ENCODE measurements at places on chromosomes 6 and 20. TPM values are rescaled to one million over a fixed set of nuclear protein-coding genes. Genes with fewer than 3 reads are reported as not detected.
A peak's percentile ranks its signal among the peaks of the same experiment; 100 is the strongest.

DNA sequence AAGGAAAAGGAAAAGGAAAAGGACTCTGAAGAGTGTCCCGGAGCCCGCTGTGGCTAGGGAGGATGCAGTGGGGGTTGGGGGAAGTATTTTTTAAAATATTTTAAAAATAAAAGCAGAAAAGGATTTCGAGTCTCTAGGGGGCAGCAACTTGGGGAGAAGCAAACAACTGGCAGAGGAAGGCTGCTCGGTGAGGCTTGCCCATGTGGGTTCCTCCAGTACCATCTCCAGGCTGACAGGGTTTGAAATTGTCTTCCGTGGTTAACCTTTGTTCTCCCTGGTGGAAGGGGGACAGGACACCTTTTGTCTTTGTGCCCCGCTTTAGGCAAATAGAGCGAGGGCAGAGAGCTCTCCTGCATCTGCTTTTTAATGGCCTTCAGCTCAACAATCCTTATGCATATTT is 60.4 kb upstream of the SNX9 start:
- DNase-seq, result no peak
- peak overlapping the region; percentile 2 for H3K4me3 ChIP-seq
- H3K36me3 ChIP-seq, result no peaks in the 10 kb centered on the region
- peaks cover 54% of the 10 kb centered on the region for H3K4me1 ChIP-seq
- peaks cover 3% of the 10 kb centered on the region for H3K27me3 ChIP-seq

GRCh38 chr6:100464162-100464851 is 414 bp downstream of the SIM1 start:
- no peak overlapping the region for H3K4me3 ChIP-seq
- peaks cover 6% of the 10 kb centered on the region for H3K36me3 ChIP-seq
- DNase-seq, result peak; percentile 35

GRCh38 chr6:54248994-54249393 is 59.2 kb upstream of the TINAG start:
- no peak overlapping the region for H3K27ac ChIP-seq
- H3K4me3 ChIP-seq, result no peak overlapping the region
- no peaks in the 10 kb centered on the region for H3K36me3 ChIP-seq
- no peaks in the 10 kb centered on the region for H3K4me1 ChIP-seq

Gene CGA
- total RNA-seq, result not detected

GRCh38 chr6:162177746-162178145 is 549.8 kb downstream of the PRKN start:
- H3K27me3 ChIP-seq, result no peaks in the 10 kb centered on the region
- DNase-seq, result no peak
- H3K36me3 ChIP-seq, result no peaks in the 10 kb centered on the region
- no peak overlapping the region for H3K27ac ChIP-seq
- H3K4me1 ChIP-seq, result peaks cover 2% of the 10 kb centered on the region
- no peak overlapping the region for H3K4me3 ChIP-seq

Gene HLA-DOB
- total RNA-seq, result 3.1 TPM

Gene ADAM33
- not detected for total RNA-seq

- H3K27me3 ChIP-seq, result peaks cover 31% of the 10 kb centered on the region
- no peak overlapping the region for H3K27ac ChIP-seq
- no peak for DNase-seq
- H3K36me3 ChIP-seq, result peaks cover 7% of the 10 kb centered on the region
Measured at GRCh38 chr6:132964101-132964867, 149.9 kb downstream of the RPS12 start.

DNA sequence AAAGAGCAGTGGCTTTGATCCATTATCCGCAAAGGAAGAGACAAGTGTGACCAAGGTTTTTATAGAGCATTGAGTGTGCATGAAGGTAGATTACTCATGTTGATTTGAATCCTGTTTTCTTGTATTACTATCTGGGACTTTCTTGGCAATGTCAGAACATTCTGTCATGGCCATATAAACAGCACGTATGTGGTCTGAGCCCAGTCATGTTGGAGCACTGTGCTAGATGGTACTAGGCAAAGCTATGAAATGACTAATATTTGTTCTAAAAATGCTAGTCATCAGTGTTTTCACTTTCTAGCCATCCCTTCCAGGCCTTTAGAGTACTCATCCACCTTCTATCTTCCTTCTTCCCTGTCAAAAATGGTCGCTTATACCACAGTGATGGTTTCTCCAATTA is 278.6 kb upstream of the FLRT3 start:
- no peak for DNase-seq
- no peak overlapping the region for H3K4me3 ChIP-seq
- no peaks in the 10 kb centered on the region for H3K4me1 ChIP-seq
- no peaks in the 10 kb centered on the region for H3K27me3 ChIP-seq

Gene ETV7
- 9.8 TPM for total RNA-seq

- no peak for DNase-seq
- H3K36me3 ChIP-seq, result no peaks in the 10 kb centered on the region
- H3K27me3 ChIP-seq, result no peaks in the 10 kb centered on the region
- H3K27ac ChIP-seq, result no peak overlapping the region
- no peak overlapping the region for H3K4me3 ChIP-seq
Measured at GRCh38 chr6:121413879-121414278, 21.6 kb upstream of the GJA1 start.

- DNase-seq, result no peak
- H3K27me3 ChIP-seq, result peaks cover 2% of the 10 kb centered on the region
- peaks cover 2% of the 10 kb centered on the region for H3K36me3 ChIP-seq
- no peak overlapping the region for H3K4me3 ChIP-seq
- no peak overlapping the region for H3K27ac ChIP-seq
- peaks cover 3% of the 10 kb centered on the region for H3K4me1 ChIP-seq
Measured at GRCh38 chr6:89035252-89036101, 45.1 kb upstream of the PNRC1 start.

- no peak overlapping the region for H3K27ac ChIP-seq
- H3K4me3 ChIP-seq, result no peak overlapping the region
- DNase-seq, result no peak
Measured at GRCh38 chr20:10508060-10508459, 73.0 kb downstream of the SLX4IP start.

DNA sequence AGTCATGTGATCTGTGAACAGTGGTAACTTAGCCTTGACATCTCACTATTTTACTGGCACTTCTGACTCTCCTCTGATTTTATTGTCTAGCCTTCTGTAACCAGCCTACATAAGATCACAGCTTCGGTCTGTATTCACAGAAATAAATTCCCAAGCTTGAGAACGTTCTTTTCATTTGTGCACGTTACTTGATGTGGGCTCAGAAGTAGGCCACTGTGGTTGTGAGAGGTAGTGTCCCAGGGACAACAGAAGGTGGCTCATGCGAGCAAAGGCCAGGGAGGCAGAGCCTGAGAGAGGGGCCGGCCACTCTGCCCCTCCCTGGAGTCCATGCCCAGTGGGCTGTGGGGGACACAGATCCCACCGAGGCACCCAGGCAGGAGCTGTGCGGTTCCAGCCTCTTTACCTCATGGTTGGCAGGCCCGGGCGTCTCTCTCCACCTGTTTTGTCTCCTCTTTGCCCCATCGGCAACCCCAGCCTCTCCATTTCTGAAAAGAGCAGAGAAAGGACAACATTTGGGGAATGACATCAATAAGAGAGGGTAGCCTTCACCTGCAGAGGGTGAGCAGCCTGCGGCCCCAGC is 207.5 kb upstream of the CST7 start:
- H3K4me1 ChIP-seq, result peaks cover 18% of the 10 kb centered on the region
- peaks cover 1% of the 10 kb centered on the region for H3K36me3 ChIP-seq
- no peak overlapping the region for H3K27ac ChIP-seq
- H3K27me3 ChIP-seq, result no peaks in the 10 kb centered on the region
- no peak overlapping the region for H3K4me3 ChIP-seq
- no peak for DNase-seq

DNA sequence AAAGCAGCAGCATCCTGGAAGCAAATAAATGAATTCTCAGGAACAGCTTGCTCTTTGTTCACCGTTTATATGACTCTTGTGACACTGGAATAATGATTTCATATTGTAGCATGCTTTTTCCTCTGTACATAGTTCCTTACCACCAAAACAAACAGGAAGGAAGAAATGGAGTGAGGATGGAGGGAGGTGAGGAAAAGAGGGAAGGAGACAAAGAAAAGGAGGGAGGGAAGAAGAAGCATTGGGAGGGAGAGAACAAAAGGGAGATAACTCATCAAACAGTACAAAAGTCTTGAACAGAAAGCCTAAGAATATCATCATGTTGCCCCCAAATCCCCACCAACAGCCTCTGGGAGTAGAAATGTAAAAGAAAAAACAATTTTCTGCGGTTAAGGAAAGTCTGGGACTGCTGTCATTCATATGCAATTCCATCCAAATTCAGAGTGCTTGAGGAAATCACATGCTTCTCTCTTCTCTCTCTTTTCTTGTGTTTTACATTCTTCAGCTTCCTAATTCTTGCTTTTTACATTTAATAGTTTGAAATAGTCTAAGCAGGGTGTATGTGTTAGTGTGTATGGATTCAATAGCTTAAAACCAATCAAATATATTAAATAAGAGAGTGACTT is 81.5 kb downstream of the EPHA7 start:
- no peaks in the 10 kb centered on the region for H3K4me1 ChIP-seq
- H3K27ac ChIP-seq, result no peak overlapping the region
- DNase-seq, result no peak
- H3K27me3 ChIP-seq, result no peaks in the 10 kb centered on the region

- no peak for DNase-seq
- H3K36me3 ChIP-seq, result no peaks in the 10 kb centered on the region
- H3K4me1 ChIP-seq, result no peaks in the 10 kb centered on the region
Measured at GRCh38 chr6:113741651-113742050, 115.5 kb upstream of the MARCKS start.

Gene MACROD2
- total RNA-seq, result not detected

DNA sequence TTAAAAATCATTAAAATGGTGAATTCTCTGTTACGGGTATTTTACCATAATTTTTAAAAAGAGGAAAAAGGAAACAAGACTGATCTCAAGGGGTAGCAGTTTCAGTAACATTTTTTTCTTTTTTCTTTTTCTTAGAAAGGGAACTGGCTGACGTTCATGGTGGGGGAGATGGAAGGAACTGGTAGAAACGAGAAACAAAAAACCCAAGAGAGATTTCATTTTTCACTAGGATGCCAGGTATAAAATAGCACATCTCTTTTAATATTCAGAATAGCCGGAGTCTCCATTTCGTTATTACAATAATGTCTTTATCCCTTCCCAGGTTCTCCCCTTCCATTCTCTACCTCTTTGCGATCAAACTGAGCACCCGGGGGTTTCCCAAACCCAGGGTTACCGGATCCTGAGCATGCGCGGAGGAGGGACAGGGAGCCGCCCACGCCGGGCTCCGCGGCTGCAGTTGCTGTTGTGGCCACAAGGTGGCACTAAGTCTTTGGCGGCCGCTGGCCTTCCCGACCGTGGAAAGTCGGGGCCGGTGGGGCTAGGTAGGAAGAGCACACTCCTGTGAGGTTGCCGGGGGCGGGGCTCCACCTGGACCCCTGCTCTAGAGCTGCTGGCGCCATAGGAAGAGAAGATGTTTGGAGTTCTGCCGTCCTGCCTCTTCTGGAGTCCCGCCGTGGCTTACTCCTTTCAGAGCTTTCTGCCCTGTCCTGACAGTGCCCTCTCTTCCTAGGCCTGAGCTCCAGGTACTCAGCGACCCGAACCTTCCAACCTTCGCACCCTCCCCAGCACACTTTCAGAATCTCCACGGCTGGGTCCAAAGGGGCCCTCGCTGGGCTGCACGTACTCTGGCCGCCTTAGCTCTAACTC is 146.8 kb downstream of the SH3BGRL2 start:
- peak; percentile 85 for DNase-seq
- no peaks in the 10 kb centered on the region for H3K36me3 ChIP-seq
- H3K4me3 ChIP-seq, result peak overlapping the region; percentile 80
- no peaks in the 10 kb centered on the region for H3K27me3 ChIP-seq
- H3K27ac ChIP-seq, result peak overlapping the region; percentile 28

Measured in activated naive CD8-positive, alpha-beta T cell treated with anti-CD3 and anti-CD28 coated beads, Interleukin-2, amount 10 ng/mL, durations not matched to agents 7 days and 5 days (primary cell).